Fibroblast of lung (primary cell): ENCODE measurements at places on chromosomes 7 and 10. TPM values are rescaled to one million over a fixed set of nuclear protein-coding genes. Genes with fewer than 3 reads are reported as not detected.

ZNF239 gene
- 6.2 and 7.8 TPM in 2 replicates for total RNA-seq

TEX47 gene
- total RNA-seq, result not detected in 2 replicates

ANKRD30A gene
- total RNA-seq, result not detected in 2 replicates

KCNIP2 gene
- 0.77 and 1.8 TPM in 2 replicates for total RNA-seq

CCDC136 gene
- 4.9 and 12.1 TPM in 2 replicates for total RNA-seq

GRM3 gene
- not detected in 2 replicates for total RNA-seq

CD36 gene
- 41.0 and 93.5 TPM in 2 replicates for total RNA-seq

VAX1 gene
- not detected in 2 replicates for total RNA-seq

ZNF425 gene
- total RNA-seq, result 4.6 and 5.4 TPM in 2 replicates

PWWP2B gene
- total RNA-seq, result 14.1 and 15.9 TPM in 2 replicates

PPP1R17 gene
- total RNA-seq, result not detected in 2 replicates

SPDYE11 gene
- not detected in 2 replicates for total RNA-seq

PNLIP gene
- total RNA-seq, result not detected in 2 replicates

HGF gene
- 108 and 243 TPM in 2 replicates for total RNA-seq

BZW2 gene
- total RNA-seq, result 39.3 and 43.3 TPM in 2 replicates

MLXIPL gene
- 0.51 TPM in 1 of 2 replicates, not detected in the other for total RNA-seq

TNKS2 gene
- total RNA-seq, result 57.5 and 61.6 TPM in 2 replicates

TUBB8 gene
- total RNA-seq, result not detected in 2 replicates

MBL2 gene
- total RNA-seq, result not detected in 2 replicates

OR2A12 gene
- not detected in 2 replicates for total RNA-seq

PDE6C gene
- total RNA-seq, result not detected in 2 replicates
